ENCODE measurements at places on chromosomes 1 and 21. TPM values are rescaled to one million over a fixed set of nuclear protein-coding genes. Genes with fewer than 3 reads are reported as not detected.

The RNF186 gene
- total RNA-seq, result not detected

DNA sequence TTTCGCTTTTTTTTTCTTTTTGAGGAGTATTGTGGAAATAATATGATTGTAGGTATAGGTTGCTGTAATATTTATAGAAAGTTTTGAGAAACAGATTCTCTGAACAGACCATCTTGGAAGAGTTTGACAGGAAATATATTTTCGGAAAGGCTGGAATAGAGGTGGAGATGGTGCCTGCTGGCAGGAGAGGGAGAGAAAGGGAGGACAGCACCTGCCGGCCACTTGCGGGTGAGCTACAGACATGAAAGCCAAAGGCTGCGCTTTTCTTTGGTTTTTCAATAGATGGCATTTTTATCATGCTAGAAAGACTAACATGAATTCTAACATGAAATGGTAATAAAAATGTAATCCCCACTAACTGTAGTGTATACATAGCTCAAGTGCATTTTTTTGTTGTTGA, 82.1 kb downstream of the CAMTA1 start:
- no peak for DNase-seq

- no peak for DNase-seq
Measured at GRCh38 chr1:206476058-206476457, 5.8 kb downstream of the IKBKE start.

The SWT1 gene
- 15.5 TPM for total RNA-seq

GRCh38 chr21:42161956-42162681, 56.8 kb upstream of the ABCG1 start:
- DNase-seq, result no peak

DNA sequence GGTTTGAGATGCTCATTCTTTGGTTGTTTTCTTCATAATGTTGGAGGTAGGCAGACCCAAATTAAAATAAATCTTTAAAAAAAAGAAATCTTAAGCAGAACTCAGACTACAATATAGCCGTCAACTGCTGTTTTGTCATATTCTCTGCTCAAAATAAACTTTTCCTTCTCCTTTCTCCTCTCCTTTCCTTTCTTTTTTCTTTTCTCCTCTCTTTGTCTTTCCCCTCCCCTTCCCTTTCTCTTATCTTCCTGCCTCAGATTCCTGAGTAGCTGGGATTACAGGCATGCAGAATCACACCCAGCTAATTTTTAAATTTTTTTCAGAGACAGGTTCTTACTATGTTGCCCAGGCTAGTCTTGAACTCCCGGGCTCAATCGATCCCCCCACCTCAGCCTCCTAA, 24.8 kb upstream of the MTF1 start:
- no peak for DNase-seq

The JAM2 gene
- total RNA-seq, result 4.6 TPM

GRCh38 chr1:183543619-183544204, 46.5 kb downstream of the NCF2 start:
- DNase-seq, result no peak

DNA sequence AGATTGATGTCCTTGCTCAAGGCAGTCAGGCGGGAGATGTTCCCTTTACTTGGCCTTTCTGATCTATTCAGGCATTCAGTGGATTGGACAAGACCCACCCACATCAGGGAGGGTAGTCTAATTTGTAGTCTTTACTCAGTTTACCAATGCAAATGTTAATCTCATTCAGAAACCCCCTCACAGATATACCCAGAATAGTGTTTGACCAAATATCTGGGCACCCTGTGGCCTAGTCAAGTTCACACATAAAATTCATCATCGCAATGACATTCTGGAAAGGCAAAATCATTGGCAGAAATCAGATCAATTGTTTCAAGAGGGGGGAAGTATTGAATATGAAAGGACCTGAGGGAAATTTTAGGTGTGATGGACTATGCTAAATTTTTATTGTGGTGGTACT, 12.5 kb upstream of the SFT2D2 start:
- no peak for DNase-seq

- DNase-seq, result no peak
Measured at GRCh38 chr21:33691945-33692603, 49.8 kb downstream of the ITSN1 start.

The AMY2A gene
- total RNA-seq, result not detected

All from glutamatergic neuron (in vitro differentiated cells).